IPS DF 19.7 (cell line): ENCODE measurements at places on chromosomes 5 and 9.

GRCh38 chr9:114269023-114269422 lies 53.9 kb upstream of the ORM1 start:
- no peak for DNase-seq

GRCh38 chr5:148230240-148230639 lies 8.1 kb upstream of the MARCOL start:
- DNase-seq: no peak

- no peak for DNase-seq
Observed at GRCh38 chr5:59178071-59178470, 595.2 kb downstream of the RAB3C start.

DNA sequence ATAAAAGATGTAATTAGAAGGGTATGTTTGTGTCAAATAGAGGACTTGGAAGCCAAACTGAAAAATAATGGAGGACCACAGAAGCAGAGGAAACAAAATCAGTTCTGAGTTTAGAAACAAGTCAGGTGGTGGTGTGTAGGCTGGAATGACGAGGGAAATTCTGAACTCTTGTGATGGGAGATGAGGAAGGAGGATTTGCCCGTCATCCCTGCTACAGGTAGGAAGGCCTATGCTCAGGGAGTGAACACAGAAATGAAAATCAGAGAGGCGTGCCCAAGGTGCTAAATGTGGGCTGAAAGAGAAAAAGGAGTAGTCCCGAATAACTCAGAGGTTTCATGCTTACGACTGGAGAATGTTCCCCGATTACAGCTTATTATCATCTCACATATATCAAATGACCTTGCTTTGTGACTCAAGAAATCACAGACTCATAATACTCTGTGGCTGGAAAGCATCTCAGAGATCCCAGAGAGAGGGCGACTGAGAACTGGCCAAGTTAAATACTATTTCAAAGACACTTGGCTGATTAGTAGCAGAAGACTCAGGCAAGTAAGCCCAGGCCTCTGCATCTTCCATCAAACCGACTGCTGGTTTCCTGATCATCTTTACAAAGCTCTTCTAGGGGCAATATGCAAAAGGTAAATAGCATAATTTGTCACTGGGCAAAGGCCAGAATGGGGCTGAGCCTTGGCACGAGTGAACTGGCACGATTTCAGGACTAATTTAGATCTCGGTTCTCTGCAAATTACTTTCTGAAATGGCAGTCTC lies 126.0 kb downstream of the SUSD1 start:
- DNase-seq: no peak

DNA sequence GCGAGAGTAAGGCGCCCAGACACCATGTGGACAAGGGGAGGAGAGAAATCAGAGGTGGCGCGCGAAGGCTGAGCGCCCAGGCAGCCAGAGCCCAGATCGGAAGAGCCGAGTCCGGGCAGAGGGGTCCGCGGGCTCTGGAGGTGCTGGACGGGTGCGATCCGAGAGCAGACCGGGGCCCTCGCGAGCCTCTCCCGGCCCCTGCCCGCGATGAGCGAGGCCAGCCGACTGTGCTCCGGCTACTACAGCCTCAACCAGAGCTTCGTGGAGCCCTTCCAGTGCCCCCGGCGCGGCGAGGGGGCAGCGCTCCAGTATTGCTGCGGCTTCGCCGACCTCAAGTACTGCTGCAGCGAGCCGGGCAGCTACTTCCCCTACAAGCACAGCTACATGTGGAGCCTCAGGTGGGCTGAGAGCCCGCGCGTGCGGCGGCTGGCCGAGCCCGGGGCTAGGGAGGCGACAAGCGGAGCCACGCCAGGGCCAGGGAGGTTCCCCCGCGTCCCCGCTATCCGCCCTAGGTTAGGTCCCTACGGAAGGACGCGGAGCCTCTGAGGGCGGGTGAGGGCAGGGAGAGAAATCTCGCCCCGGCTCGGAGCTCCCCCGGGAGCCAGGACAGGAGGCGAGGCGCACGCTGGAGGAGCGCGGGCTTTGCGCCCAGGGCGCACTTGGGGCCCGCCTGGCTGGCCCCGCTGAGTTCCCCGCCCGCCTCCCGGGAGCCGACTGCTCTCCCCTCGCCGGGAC lies at the start of gene SHISAL2B:
Gene SHISAL2B, plus strand, starts transcription at position 87 of the 735 bp plus-strand sequence. Its CDS starts 121 bp downstream, at position 208.
- DNase-seq: no peak

- no peak for DNase-seq
Observed at GRCh38 chr9:134804871-134805270, 75.7 kb upstream of the FCN2 start.

GRCh38 chr5:139110526-139111168 lies 87.5 kb downstream of the SIL1 start:
- DNase-seq: no peak

- DNase-seq: no peak
Observed at GRCh38 chr5:1118231-1118698, 6.4 kb upstream of the SLC12A7 start.

DNA sequence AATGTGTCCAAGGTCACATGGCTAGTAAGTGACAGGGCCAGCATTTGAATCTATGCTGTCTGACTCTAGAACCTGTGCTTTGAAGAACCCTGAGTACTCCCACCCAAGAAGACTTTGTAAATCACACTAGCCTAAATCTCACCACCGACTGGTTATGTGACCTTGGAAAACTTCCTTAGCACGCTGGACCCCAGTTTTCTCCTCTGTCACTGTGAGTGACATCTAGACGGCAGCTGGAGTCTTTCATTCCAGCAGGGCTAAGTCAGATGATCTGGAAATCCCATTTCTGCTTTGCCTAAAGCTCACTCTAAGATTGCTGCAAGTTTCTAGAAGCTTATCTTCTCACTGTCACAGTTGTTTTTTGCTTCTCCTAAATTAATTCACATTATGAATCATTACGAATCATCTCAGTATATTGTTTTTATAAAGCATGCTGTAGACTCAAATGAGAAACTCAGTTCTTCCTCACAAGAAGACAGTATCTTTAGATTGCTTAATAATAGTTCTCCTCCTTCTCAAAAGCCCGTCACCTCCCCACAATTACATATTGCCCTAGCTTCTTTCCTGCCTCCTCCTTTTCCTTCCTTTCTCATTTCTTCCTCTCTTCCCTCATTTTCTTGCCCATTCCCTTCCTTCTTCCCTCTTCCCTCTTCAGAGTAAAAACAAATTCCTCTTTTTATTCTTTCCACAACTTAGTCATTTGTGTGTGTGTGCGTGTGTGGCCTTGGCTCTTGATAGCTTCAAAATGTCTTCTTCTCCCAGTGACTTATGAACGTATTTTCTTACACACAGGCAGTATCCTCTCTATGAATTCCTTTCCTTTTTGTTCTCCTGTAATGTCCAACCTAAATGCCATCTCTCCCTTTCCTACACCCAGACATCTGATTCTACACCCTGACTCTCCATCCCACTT lies 16.8 kb downstream of the ALDOB start:
- DNase-seq: no peak

- DNase-seq: no peak
Observed at GRCh38 chr5:67880511-67880805, 335.1 kb upstream of the PIK3R1 start.

DNA sequence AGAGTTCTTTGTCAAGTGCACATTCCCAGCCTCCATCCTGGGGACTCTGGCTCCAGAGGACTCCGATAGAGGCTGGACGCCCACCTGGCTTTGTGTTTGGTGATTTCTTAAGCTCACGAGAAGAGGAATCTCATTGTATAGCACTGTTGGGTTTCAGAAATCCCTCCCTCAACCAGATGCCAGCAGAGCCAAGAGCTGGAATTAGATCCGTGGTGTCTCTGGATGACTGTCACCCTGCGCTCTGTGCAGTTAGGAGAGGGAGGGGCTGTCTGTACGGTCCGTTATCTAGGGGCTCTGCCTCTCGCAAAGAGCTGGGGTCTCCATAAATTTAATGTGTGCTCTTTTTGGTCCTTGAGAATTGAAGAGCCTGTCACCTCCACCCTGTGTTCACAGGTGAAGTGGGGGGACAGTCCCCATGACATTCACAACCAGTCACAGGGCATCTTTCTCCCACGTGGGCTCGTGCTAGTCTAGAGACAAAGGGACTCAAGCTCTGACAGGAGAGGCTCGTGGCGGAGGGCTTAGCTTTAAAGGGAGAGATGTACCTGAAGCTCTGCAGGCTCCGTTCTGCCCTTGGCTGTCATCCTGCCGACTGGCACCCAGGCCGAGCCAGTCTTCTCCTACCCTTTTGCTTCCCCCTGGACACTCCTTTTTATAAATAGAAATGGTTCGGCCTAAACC lies 41.4 kb downstream of the FAM78A start:
- no peak for DNase-seq

DNA sequence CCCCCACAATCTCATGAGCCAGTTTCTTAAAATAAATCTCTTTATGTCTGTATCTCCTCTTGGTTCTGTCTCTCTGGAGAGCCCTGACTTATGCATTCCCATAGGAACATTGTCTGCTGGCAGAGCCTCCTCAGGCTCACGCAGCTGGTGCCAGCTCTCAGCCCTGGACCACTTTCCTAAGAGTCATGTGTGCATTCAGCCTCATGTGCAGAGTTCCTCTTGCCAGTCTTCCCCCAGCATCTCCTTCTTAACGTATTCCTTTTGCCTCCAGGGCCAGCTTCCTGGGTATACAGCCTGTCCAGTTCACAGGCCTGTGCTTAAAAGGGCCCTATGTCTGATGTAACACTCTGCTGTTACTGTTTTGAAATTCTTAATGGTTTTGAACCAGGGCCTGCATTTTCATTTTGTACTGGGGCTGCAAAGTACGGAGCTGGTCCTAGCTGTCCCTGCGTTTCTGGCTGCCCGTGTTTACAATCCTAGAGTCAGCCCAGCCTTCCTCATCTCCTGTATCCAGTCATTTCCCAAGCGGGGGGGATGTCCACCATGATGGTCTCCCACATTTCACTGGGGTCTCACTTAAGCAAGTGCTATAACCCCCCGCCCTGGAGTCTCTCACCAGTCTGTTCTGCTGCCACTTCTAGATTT lies 18.1 kb downstream of the ANKRD33B start:
- no peak for DNase-seq

DNA sequence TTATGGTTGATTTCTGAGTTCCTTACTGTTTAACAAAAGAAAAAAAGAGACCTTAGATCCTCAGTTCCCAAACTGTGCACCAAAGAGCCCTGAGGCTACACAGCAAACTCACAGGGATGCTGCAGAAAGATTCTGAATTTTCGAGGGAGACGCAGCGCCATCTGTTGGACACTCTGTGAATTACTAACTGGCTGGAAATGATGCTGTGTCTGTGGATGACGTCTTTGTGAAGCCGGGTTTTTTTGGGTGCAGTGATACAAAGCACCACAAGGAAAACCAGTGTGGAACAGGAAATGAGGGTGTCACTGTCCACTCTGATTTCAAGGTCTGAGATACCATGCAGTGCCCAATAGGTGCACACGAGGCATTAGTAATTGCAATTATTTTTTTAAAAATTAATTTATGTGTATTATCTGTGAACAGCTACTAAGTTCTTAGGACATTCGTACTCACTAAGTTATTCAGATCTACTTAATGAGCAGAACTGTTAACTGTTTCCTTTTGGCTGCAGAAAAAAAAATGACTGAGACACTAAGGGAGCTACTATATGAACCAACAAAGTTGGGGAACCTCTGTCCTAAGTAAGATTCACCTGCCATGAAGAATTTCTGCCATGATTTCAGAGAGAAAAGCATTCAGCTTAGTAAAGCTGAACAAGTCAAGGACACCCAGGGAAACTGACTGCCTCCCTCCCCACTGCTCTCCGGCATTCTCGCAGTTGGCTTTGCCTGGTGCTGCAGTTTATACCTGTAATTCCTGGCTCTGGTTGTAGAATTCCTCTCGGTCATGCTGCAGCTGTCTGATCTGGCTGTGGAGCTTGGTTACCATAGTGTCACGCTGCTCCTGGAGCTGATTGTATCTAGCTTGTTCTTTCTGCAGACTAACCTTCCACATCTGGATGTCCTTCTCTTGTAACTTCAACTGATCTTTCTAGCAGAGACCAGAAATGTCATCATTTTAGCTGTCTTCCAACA lies 23.4 kb downstream of the SPACA9 start:
- no peak for DNase-seq

DNA sequence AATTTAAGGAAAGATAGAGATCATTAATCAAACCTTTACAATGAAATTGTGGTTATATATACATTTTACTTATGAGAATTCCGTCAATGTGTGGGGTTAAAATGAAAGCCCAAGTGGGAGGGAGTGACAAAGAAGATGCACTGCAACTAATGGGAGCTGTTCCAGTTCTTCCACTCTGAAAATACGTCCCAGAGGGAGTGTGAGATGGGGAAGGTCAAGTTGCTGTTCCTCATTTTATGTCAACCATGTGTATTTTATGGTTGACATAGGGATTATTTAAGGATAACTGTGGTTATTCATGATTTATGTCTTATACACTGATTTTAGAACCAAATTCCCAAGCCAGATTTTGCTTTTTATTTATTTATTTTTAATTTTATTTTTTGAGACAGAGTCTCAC lies 14.2 kb upstream of the RGS3 start:
- no peak for DNase-seq

GRCh38 chr5:54007827-54008777 lies 302.3 kb downstream of the ARL15 start:
- DNase-seq: no peak

DNA sequence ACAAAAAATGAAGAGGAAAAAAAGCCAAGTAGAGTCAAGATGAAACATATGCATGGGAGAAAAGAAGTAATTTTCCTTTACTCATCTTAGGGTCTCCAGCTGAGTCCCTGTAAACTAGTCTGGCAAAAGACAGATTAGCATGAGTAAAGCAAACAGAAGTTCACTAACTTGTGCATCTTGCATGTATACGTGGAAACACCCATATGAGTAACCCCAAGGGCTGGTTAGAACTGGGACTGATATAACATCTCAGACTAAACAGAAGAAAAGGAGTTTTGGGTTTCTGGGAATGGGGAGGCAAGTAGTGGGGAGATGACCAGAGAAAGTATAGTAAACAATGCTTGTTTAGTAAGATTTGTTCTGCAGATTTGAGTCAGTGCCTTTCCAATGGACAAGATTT lies 20.1 kb upstream of the GLDC start:
- DNase-seq: no peak

DNA sequence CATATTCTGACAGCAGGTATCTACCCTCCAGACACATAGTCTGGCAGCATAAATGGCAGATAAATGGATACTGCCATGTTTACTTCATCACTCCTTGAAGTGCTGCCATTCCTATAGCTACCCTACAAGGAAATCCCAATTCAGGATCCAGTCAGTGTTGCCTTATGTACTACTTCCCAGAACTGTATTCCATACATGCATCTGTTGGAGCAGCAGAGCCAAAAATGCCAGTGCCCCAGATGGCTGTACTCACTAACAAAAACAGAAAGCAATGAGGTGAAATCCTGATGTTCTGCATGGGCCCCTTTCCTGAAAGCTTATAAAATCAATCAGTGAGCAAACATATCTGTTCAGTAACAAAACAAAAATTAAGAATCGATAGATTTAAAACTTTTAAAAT lies 490.0 kb upstream of the COX7C start:
- no peak for DNase-seq

DNA sequence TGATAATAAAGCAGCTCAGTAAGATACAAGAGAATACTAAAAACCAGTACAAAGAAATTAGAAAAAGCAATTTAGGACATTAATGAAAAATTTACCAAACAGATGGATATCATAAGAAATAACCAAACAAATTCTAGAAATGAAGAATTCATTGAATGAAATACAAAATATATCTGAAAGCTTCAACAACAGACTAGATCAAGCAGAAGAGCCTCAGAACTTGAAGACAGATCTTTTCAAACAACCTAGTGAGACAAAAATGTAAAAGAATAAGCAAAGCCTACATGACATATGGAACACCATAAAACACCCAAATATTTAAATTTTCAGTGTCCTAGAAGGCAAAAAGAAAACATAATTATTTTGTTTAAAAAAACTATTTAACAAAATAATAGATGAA lies 66.9 kb downstream of the SKIC3 start:
- DNase-seq: no peak
